NCI-H524 treated with DMSO at 0.1 percent for 48 hours (cell line): ENCODE measurements at places on chromosomes 13 and 19.

GRCh38 chr19:7993560-7993959, 11.9 kb downstream of the ELAVL1 start:
- no peak for DNase-seq

GRCh38 chr13:98407575-98407974, 169.3 kb downstream of the STK24 start:
- no peak for DNase-seq

- no peak for DNase-seq
Observed at GRCh38 chr13:30869491-30869890, 36.6 kb upstream of the MEDAG start.

GRCh38 chr13:30257468-30258099, 49.8 kb downstream of the KATNAL1 start:
- no peak for DNase-seq

GRCh38 chr13:111122056-111122455, 6.9 kb downstream of the ARHGEF7 start:
- no peak for DNase-seq

GRCh38 chr13:33415822-33416221, 130.3 kb upstream of the STARD13 start:
- DNase-seq = no peak

DNA sequence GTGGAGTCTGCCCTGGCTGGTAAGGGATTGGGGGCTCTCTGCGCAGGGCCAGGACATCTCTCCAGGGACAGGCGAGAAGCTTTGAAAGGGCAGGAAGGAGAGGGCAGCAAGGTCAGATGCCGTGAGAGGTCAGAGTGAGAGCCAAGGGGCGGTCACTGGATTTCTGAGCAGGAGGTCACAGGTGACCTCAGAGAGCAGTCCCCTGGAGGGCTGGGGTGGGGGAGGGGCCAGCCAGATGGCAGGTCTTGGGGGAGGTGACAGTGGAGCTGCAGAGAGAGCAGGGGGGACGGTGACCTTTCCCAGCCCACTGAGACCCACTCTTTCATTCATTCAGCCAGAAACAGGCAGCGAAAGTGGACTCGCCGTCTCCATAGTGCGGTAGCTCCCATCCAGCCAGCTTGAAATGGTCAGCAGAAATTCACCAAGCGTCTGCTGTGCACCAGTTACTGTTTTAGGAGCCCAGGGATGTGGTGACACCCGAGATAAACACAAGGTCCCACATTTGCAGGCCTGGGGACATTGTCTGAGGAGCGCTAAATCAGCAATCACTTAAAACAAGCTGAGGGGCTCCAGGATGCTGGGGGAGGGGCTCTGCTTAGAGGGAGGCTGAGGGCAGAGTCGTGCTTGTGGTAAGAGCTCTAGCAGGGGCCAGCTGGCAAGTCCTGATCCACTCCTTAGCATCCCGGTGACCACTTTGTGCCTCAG, 10.2 kb downstream of the CARM1 start:
- DNase-seq = no peak

DNA sequence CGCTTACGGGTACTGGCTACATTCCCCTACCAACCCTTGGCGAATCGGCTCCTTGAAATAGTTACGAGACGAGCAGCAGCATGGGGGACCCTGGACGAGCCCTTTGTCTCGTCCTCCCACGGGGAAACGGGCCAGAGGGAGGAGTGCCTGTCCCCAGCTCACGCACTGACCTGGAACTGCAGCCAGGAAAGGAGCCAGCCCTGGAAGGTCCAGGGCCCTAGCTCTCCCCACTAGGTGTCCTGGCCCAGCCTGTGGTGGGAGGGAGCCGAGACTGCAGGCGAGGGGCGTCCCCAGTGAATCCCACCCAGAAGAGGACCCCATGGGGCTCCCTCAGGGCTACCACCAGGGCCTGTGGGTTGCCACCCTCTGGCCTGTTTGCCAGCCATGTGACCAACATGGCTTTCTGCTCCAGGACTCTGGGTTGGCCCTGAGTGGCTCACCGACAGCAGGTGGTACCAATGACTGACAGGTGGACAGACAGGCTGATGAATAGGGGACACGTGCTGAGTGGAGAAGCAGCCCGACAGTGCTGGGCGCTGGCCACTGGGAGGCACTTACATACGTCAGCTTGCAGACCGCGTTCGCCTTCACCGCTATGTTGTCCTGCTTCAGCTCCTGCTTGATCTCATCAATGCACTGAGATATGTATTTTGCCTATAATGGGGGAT, 13.2 kb downstream of the AP3D1 start:
- DNase-seq = no peak

DNA sequence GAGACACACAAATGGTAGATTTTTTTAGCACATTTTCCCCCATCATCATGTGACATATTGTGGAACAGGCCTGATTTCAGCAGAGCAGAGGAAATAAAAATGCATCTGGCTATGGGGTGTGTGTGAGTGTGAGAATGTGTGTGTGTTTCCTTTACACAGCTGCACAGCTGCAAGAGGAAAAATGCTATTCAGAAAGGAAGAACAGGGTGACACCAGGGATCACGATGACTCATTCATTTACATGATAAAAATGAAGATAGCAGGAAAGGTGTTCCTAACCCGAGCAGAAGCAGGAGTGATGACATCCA, 469.5 kb upstream of the TSHZ3 start:
- DNase-seq = no peak

- no peak for DNase-seq
Observed at GRCh38 chr19:8585894-8586750, 8.9 kb upstream of the MYO1F start.

GRCh38 chr19:13824703-13825102, 29.5 kb downstream of the ZSWIM4 start:
- DNase-seq = no peak

GRCh38 chr13:79404361-79404760, 1.7 kb downstream of the RBM26 start:
- no peak for DNase-seq

GRCh38 chr19:31232180-31232579, 117.1 kb downstream of the TSHZ3 start:
- DNase-seq = no peak

DNA sequence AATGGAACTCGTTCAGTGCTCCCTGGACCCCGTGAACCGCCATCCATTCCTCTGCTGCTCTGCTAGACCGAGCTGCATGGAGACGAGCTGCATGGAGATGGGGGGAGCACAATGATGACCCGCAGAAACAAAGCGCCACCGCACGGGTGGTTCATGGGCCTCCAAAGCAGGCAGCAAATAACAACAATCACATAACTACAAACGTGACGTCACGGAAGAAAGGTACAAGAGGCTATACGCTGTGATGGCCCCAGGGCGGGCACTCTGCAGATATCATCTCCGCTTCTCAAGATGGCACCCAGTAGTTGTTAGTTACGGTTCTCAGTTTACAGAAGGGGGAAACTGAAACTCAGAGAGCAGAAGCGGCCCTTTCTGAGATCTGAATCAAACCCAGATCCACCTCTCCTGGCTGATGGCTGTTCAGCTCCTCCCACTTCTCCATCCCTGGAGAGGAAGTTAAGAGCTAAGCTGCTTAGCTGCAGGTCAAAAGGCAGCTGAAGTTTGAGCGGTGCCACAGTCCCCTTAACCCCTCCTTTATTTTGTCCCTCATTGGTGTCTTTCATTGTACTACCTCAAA, 1.7 kb downstream of the ATP13A1 start:
- DNase-seq = no peak

DNA sequence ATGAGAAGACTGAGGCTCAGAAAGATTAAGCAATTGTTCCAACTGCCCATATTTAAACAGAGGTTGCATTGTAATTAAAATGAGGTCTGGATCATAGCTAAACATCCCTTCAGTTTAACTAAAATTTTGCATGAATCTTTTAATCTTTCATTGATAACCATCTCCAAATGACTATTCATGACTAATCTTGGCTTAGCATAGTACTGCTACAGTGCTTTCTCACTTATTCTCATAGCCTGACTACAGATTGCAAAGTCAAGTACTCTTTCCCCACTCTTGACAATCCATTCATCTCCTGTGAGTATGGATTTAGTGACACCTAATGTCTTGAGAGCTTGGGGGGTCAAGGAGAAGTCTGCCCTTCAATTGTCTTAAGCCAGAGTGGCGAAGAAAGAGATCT, 258.4 kb downstream of the RFC3 start:
- peak; percentile 93 for DNase-seq

- DNase-seq = no peak
Observed at GRCh38 chr13:51769455-51770127, 34.4 kb downstream of the DHRS12 start.

GRCh38 chr19:18173572-18174288, at the start of gene IFI30:
TSS of gene IFI30 (plus strand) at chr19:18173813. CDS start at chr19:18173842, 29 bp downstream.
- no peak for DNase-seq

DNA sequence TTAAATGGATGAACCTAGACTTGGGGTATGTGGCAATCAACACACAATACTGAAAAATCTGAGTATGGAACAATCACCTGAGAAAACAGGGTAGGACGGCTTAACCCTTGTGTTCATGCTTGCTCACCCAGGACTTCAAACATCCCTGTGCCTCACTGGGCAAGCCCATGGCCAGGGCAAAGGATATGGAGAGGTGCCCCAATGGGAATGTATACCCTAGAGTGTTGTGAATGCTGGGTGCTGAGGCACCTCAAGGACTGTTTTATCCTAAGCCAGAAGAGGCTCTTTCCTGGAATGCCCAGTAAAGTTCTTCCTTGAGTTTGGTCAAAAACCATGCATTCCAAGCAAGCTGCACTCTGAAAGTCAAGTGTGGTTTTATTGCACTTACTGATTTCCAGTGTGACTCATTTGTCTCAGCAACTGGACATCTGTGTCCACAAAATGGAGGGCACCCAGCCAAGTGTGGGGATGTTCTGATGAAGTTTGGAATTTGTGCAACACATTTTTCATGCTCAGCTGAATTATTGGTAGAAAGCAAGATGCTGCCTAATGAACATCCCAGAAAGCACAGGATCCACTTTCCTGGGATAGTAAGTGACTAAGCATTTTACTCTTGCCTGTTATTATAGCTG, 531.3 kb downstream of the RFC3 start:
- no peak for DNase-seq

DNA sequence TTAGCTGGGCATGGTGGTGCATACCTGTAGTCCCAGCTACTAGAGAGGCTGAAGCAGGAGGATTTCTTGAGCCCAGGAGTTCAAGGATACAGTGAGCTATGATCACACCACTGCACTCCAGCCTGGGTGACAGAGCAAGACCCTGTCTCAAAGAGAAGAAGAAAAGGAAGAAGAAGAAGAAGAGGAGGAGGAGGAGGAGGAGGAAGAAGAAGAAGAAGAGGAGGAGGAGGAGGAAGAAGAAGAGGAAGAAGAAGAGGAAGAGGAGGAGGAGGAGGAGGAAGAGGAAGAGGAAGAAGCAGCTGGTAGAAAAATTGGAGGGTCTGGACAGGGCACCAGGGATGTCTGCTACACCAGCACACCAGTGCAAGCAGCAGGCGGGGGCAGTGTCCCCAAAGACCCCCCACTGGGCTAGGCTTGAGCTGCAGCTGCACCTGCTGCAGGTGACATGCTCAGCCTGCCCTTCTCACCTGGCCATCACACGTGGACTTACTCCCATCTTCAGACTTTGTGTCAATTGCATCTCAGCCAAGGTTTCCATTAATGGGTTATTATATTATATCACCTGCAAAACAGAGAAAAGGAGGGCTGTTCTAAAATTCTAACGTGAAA, 180.9 kb upstream of the ZNF507 start:
- no peak for DNase-seq

- DNase-seq = peak; percentile 55
Observed at GRCh38 chr19:55165952-55166529, 372 bp downstream of the DNAAF3 start.

GRCh38 chr19:35533201-35533821, at the start of gene GAPDHS:
TSS of gene GAPDHS (plus strand) at chr19:35533456. CDS start at chr19:35533528, 72 bp downstream.
- no peak for DNase-seq

DNA sequence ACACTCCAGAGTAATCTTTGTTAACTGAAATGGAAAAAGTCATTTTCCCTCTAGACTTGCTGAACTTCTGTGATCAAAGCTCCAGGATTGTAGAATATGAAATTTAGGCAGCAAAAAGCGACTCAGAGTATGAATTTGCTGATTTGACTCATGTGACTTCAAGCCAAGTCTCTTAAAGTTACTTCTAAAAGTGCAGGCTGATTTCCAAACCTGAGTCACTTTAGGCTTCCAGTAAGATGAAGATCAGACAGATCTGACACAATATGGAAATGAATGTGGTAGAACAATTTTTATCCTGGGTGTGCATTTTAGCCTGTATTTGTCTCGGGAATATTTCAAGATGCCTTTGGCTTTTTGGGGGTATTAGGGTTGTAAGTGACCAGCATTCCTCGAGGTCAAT, 151.0 kb upstream of the TMTC4 start:
- no peak for DNase-seq

GRCh38 chr19:39935364-39935661, 879 bp upstream of the FCGBP start:
- DNase-seq = no peak

GRCh38 chr13:88602786-88603777, 931.9 kb downstream of the SLITRK5 start:
- no peak for DNase-seq

DNA sequence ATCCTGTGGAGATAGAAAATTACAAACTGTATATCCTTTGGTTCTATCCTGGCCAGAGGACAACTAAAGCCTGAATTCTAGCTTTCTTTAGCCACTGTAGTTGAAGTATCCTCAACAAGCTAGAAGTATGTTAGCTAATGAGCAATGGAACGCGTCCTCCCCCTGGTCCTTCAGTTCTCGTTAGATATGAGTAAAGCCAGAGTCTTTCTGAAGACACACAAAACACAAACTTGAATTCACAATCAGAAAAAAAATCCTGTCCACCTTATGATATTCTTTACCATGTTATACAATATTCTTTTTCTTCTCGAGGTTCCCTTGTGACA, 1527.0 kb upstream of the SLC10A2 start:
- no peak for DNase-seq

DNA sequence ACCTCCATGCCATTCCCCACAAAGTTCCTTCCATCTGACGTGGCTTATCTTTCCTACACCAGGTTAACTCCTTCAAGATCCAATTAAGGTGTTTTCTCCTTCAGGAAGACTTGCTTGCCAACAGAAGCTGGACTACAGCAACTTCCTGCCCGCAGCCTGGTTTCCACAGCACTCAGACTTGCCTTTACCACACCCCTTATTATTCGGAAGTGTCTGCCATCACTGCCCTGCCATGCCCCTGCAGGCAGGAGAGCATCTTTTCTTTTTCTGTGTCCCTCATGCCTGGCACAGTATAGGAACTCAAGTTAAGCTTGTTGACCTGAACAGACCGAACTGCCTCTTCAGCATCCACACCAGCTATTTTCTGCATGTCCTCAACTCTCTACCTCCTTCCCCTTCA, 168.0 kb downstream of the FOXO1 start:
- no peak for DNase-seq
